D721Med (cell line): ENCODE measurements at places on chromosomes 11 and 22.

DNA sequence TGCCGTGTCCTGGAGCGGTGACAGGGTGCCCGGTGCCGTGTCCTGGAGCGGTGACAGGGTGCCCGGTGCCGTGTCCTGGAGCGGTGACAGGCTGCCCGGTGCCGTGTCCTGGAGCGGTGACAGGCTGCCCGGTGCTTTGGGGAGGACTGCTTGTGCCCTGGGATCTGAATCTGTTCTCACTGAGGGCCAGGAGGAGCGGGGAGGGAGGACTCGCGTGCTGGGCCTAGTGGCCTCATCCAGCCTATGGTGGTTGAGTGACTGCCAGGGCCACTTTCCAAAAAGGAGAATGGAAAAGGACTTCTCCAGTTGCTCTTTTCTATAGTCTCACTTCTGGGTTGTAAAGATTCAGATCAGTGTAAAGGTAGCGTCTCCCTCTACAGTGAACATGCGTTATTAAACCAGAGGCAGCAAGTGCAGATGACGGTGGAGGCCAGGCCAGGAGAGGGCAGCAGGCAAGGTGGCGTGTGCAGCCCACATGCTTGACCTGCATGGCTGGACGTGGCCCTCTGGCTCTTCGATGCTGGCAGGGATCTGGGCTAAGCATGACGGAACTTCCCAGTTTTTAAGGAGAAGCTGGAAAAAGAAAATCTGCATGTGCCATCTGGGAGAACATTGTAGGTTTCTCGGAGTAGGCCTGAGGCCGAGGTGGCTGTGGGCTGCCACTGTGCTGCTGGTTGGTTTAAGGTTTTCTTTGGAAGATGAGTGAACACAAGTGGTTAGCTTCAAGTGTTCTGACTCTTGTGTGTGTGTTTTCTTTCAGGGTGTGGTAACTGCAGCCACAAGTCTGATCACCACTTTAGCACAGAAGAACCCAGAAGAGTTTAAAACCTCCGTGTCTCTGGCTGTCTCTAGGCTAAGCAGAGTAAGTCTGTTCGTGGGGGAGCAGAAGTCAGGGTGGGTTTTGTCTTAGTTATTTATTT is 55.0 kb downstream of the AP2A2 start:
- no peak for DNase-seq

GRCh38 chr11:111269146-111269868 is 23.8 kb downstream of the POU2AF2 start:
- DNase-seq = no peak

DNA sequence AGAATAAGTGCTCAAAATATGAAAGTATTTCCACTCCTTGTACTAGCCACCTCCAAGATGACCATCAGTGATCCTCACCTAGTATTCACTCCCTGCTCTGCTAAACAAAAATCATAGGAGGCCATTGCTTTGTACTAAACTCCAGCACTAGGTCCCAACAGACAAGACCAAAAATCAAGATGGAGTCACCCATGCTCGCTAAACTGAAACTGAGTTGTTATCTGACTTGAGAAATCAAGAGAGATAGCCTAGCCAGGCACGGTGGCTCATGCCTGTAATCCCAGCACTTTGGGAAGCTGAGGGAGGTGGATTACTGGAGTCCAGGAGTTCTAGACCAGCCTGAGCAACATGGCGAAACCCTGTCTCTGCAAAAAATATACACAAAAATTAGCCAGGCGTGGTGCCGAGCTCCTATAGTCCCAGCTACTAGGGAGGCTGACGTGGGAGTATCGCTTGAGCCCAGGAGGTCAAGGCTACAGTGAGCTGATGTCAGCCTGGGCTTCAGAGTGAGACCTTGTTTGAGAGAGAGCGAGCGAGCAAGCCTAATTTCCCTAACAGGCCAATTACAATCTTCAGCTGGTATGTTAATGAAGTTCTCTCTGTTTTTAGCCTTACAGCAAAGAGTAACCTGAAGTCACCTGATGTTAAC is 9.3 kb downstream of the SEC14L6 start:
- DNase-seq = no peak

GRCh38 chr22:26702906-26703830 is 45.8 kb downstream of the MIAT start:
- no peak for DNase-seq

GRCh38 chr22:37758694-37759093 is 49.0 kb upstream of the GCAT start:
- DNase-seq = no peak

DNA sequence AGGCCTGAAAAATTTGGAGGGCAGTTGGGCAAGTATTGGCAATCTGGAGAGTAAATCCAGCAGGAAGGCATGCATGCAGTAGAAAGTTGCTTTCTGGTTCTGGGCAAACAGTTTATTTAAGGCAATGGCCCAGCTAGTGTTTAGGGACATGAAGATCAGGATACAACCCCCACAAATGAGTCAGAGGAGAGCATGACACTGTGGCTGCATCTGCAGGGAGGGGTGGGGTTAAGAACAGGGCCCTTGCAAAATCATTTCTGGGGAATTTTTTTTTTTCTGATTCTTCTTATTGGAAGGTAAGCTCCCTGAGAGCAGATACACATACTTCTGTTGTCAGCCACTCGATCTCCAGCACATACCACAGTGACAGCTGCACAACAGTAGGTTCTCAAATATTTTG is 61.1 kb downstream of the FDX1 start:
- no peak for DNase-seq

DNA sequence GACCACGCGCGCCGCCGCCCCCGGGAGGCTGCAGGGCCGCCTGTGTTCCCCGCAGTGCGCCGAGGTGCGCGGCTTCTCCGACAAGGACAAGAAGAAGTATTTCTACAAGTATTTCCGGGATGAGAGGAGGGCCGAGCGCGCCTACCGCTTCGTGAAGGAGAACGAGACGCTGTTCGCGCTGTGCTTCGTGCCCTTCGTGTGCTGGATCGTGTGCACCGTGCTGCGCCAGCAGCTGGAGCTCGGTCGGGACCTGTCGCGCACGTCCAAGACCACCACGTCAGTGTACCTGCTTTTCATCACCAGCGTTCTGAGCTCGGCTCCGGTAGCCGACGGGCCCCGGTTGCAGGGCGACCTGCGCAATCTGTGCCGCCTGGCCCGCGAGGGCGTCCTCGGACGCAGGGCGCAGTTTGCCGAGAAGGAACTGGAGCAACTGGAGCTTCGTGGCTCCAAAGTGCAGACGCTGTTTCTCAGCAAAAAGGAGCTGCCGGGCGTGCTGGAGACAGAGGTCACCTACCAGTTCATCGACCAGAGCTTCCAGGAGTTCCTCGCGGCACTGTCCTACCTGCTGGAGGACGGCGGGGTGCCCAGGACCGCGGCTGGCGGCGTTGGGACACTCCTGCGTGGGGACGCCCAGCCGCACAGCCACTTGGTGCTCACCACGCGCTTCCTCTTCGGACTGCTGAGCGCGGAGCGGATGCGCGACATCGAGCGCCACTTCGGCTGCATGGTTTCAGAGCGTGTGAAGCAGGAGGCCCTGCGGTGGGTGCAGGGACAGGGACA is 2.7 kb downstream of the NLRP6 start:
- no peak for DNase-seq

GRCh38 chr11:2949920-2950319 is 20.7 kb upstream of the PHLDA2 start:
- DNase-seq = no peak

- DNase-seq = no peak
Observed at GRCh38 chr11:93700830-93701229, 39.3 kb downstream of the CEP295 start.

DNA sequence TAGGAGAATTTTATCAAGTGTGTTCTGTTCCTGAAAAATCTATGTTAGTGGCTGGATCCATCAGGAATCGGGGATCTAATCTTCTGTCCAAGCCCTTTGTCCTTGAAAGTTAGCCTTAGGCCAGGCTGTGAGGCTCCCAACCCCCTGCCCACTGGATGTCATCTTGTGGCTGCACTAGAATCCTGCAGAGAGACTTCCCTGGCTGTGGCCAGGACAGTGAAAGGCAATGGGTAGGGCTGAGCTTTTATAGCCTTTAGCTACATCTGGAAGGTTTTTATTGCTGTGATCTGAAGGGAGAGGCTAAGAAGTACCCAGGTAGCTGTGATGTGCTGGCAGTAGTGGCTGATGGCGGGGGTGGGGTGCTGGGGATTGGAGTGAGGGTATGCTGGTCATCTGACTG is 2.1 kb downstream of the OAF start:
- DNase-seq = no peak

DNA sequence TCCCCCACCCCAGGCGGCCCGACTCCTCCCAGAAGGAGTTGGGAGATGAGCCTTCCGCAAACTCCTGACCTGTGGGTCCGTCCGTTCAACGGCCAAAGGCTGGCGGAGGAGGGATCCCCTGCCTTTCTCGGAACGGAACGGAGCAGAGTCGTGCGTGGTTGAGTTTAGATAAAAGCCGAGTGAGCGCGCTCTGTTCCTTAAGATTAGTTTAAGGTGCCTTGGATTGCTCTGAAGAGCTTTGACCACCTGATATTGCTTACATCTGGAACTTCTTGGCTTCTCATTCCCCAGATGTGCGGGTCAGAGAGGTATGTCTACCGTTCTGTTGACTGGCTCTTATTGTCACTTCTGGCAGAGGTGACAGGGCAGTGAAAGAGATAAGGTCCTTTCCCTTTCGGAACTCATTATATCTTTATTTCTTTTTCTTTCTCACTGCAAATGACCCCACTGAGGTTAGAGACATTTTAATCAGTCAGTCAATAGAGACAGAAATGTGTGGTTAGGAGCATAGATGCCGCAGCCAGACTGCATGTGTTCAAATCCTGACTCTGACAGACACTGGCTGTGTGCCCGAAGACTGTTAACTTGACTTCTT is at the start of gene TRIM6:
Gene TRIM6 (plus strand): TSS at position 31 of the 595 bp plus-strand sequence. CDS start 261 bp downstream, at position 292.
- no peak for DNase-seq

DNA sequence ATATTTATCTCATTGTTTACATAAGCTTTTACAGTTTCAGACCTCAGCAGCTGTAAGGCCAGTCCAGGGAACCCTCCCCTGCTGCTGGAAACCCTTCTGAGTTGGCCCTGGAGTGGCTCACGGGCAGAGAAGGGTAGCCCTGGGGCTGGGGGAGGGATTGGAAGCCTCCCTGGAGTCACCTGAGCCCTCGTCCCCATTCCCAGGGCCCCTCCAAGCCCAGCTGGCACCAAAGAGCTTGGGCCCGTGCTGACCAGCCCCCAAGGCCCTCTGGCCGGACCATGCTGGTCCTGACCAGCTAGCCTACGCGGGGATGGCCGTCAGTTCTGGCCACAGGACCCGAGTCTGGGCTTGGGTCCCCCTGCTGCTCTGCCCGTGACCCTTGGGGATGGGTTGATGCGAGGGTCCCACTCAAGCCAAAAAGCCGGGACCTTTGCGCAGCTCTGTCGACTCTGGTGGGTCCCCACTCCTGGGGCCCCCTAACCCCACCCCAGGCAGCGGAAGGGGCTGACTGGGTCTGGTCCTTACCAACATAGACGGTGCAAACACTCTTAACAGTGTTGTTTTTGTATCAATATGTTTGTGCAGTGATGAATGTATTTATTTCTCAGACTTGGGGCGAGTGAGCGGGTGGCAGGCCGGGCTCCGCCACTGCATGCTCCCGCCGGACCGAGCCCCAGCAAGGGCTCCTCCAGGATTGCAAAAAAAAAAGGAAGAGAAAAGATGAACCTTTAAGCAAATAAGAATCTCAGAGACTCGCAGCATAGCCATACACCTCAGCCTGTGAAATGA is 17.5 kb upstream of the TMEM191C start:
- no peak for DNase-seq
